ENCODE measurements at places on chromosomes 4 and X.

DNA sequence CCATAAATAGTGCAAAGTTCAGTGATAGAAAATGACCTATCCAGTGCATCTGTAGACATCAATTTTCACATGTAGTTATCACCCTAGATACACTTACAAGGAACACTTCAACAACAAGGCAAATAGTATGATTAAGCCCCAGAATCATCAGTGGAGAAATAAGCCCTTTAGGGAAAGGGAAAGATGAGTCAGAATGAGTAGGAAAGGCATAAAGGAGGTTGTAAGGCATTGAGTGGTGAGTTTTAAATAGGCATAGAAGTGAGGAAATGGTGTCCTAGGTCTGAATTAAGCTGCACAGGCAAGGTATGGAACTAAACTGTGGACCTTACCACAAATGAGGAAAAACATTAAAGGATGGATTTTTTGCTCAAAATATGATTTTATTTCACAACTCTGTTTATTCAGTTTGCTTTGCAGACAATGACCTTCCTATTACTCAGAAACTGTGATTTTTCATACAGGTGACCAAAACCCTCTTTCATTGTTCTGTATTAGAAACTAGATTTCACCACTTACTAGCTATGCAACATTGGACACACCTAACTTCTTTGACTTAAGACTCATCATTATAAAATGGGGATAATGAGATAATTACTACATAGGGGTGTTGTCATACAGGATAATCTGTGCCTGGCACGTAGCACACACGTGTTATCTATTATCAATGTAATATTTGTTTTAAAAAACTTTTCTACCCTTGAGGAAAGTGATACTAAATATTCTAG, 57.0 kb upstream of the MAP9 start:
- no peak for DNase-seq

DNA sequence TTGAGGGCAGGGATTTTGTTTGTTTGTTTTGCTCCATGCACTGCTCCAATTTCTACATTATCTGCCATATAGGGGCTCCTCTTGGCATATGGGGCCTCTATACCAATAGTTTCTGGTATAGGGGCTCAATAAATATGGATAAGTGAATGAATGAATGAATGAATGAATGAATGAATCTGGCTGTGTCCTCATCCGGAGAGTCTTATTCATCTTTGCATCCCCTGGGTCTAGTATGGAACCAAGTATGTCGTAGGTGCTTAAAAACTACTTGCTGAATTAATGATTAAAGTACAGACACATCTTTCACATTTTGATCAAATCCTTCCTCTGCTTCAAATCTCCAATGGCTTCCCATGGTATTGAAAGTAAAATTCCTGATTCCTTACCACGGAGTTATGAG, 80.1 kb downstream of the DRD5 start:
- DNase-seq = no peak

DNA sequence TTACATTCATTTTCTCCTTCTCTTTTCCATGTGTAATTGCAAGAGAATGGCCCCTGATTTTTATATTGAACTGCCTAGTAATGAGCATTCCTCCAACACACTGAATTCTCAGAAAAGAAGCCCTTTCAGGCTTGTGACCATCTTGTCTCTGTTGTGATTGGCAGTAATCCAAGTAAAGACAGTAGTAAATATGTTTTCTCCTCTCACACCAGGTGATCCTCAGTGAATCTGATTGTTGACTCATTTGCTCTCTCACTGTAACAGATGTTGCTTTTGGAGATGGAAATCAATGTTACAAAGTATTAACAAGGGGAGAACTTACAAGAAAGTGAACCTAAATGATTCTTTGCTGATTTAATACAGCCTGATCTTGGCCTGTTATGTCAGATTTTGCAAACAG, 271.0 kb downstream of the AFF2 start:
- no peak for DNase-seq

- no peak for DNase-seq
Observed at GRCh38 chrX:87409113-87409841, 108.3 kb upstream of the KLHL4 start.

DNA sequence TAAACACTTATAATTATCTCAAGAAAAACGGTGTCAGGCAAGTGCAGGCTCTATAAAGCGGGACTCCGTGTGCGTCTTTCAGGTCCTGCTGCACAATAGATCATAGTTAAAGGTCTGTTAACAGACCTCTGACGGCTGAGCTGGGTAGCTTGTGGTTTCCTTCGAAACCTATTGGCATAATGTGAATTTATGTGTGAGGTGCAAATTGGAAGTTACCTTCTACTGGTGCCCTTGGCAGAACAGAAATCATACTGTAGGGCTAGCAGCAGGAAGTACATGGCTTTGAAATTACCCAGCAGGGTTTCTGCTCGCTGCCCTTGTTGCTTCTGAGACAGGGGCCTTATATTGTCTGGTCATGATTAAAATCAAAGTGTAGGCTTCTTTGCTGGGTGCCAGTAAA, 216.4 kb upstream of the HAND2 start:
- DNase-seq = peak; percentile 94

- DNase-seq = no peak
Observed at GRCh38 chr4:33881176-33881575, 2363.1 kb downstream of the ARAP2 start.

GRCh38 chr4:153143527-153144348, 60.5 kb upstream of the TRIM2 start:
- no peak for DNase-seq

GRCh38 chr4:186144946-186145569, 40.6 kb downstream of the FAM149A start:
- DNase-seq = peak; percentile 26

- peak; percentile 8 for DNase-seq
Observed at GRCh38 chr4:101418466-101418865, 71.1 kb upstream of the PPP3CA start.

DNA sequence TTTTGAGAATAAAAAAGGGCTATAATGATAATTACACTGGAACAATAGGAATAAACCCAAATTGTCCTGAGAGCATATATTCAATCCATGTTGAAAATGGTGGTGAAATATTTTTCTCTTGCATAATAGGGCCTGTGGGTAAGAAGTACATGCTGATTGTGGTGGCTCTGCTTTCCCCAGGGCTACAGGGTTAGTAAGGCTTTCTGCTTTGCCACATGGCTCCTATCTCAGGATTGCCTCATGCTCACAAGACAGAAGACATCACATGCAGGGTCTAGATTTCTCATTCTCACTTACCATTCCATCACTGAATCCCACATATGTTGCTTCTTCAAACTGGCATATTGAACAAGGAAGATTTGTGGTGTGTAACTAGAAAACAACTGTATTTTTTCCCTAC, 12.4 kb upstream of the VEGFC start:
- DNase-seq = no peak

DNA sequence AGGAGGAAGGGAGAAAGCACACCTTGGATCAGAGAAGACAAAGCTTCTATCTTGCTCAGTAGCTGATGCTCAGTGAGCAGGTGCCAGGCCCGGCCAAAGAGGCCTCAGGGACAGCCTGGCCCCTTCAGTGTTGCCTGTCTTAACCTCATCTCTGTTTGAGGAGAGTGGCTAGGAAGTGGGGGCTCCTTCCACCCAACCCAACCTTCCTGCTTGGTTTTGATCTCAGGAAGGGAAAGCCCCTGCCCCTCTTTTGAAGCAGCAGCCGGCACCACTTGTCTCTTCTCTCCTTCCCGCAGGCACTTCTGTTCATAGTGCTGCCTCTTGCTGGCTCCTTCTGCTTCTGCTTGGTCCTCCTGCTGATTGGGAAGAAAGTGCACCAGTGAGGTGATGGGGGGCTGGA, 2.4 kb upstream of the AFF2 start:
- DNase-seq = no peak

- no peak for DNase-seq
Observed at GRCh38 chrX:150984169-150984824, 1.2 kb downstream of the HMGB3 start.

- DNase-seq = no peak
Observed at GRCh38 chrX:7132335-7133049, 15.0 kb upstream of the STS start.

DNA sequence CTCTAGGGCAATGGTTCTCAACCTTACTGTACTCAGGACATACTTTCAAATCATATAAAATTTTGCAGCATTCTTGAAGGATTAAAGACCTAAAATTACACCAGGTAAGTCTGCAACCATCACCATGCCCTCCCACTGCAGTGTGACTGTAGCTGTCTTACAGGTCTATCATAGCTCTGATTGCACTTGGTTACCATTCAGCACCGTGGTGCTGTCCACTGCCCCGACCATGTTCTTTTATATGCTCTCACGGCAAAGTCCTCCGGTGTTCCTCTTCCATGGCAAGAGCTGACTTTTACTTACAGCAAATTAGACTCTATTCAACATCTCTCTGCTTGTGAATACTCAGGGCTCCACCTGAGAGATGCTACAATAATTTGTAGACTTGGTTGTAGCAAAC, 11.5 kb downstream of the CRMP1 start:
- peak; percentile 17 for DNase-seq

DNA sequence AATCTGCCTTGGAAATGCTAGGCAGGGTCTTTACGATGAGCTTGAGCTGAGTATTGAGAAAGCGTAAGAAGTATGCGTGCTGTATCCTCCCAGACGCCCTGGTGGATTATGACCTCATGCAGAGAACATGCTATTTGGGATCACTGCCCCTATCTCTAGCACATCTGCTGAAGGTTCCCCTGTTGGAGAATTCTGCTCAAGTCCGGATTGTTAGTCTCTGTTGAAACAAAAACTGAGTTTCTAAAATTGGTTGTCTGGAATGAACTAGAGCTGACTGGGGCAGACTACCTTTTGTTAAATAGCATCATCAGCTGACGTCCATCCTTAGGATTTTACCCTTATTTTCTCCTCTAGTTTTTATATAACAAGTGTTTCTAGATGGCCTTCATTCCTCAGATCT, 7.5 kb downstream of the FHDC1 start:
- no peak for DNase-seq

- no peak for DNase-seq
Observed at GRCh38 chr4:77153006-77153405, 4.0 kb upstream of the CCNG2 start.

GRCh38 chr4:140103676-140104075, 50.3 kb downstream of the MAML3 start:
- DNase-seq = no peak

GRCh38 chr4:76606645-76607265, 171.7 kb downstream of the SHROOM3 start:
- peak; percentile 42 for DNase-seq

DNA sequence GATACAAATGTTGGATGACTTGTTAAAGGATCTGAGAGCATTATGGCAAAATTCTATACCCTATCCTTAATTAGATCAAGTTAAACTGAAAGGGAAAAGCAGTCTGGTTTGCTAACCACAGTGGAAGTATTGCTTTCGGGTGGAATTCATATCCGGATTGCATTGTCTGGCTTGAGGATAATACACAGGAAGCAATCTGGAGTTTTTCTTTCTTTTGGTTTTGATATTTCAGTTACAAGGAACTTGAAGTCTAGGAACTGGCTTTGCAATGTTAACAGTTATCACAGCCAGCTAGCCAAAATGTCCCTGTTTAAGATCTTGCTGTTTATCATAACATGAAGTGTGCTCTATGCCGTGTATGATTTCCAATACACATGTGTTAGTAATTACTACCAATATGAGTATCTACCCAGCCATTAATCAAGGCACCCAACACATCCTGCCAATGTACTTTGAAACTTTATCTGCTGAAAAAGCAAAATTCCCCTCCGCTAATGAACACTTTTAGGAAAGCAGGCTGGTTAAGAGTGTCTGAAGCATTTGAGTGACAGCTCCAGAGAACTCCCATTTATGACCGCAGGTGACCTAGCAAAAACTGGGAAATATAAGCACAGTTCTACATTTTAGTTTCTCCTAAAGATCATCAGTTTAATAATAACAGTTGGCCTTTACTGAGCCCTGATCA, 146.4 kb downstream of the PALLD start:
- no peak for DNase-seq

DNA sequence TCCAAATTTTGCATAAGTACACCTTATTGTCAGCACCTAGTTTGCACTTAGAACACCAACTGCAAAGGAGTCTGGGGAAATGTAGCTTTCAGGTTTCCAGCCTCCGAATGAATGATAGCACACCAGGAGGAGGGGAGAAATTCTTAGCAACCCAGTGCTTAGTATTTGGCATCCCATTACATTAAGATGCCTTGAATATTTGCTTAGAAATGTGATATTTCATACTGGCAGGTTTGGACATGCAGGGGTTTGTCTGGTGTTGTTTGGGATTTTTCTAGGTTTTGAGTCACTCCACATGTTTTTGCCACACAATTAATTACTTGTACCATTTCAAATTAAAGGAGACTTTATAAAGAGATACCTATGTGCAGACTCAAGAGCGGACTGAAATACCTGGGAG, 60.3 kb upstream of the CAMK2D start:
- no peak for DNase-seq

GRCh38 chrX:11239230-11239629, 54.0 kb upstream of the AMELX start:
- peak; percentile 74 for DNase-seq

DNA sequence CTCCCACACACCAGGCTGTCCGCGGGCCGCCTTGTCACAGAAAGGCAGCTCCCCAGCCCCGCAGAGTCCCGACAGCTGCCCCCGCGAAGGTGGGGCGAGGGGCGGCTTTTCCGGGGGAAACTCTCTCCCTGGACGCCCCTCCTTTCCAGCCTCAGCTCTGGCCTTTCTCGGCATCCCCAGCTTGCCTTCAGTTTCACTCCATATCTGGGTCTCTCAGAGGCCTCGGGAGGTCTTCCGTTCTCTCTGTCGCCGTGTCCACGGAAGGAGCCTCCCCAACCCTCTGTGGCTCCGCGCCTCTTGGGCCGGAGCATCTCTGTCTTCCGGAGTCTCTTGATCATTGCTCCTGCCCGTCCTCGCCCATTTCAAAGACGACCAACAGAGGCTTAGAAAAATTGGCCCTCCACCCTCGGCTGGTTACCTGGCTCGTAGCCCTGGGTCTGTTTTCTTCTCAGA, 6.1 kb upstream of the MSX1 start:
- no peak for DNase-seq

DNA sequence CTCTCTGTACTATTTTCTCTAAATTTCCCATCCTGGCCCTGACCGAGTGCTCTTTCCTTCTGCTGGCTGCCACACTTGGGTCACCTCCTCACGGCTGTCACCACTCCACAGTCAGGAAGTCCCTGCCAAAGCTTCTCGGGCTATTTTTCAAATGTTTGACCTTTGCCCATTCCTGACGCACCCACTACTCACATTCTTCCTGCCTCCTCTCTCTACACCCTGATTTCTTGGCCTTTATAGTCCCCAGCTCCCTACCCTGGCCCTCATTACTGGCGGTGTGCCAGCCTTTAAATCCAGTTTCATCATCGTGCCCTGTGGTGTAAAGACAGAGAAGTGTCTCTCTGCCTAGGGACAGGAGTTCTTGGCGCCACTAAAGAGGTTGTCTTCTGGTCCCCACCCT, 46.4 kb upstream of the GATB start:
- no peak for DNase-seq

GRCh38 chr4:188127214-188127874, 11.9 kb upstream of the TRIML1 start:
- no peak for DNase-seq

DNA sequence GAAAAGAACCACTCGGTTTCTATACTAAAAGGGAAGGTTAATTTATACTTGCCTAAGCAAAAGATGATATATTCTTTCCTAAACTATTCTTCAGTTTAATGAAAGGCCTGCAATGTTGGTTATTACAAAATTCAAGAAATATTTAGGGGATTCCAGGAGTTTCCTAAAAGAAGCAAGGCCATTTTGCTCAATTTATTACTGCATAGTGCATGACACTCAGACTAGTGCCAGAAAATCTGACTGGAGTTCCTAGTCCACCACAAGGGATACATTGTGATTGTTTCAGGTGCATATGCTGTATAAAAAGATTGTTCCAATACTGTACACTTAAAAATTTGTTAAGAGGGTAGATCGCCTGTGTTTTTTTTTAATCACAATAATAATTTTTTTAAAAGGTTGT, 78.7 kb downstream of the CAPN6 start:
- DNase-seq = no peak

- no peak for DNase-seq
Observed at GRCh38 chr4:123046096-123046495, 123.7 kb upstream of the NUDT6 start.

Data from MM.1S (cell line).